ENCODE measurements at places on chromosomes 6 and 20. TPM values are rescaled to one million over a fixed set of nuclear protein-coding genes. Genes with fewer than 3 reads are reported as not detected.

WFDC5 gene
- not detected for total RNA-seq

IL17A gene
- not detected for total RNA-seq

CST4 gene
- not detected for total RNA-seq

BYSL gene
- 39.7 TPM for total RNA-seq

NHLRC1 gene
- total RNA-seq, result 1.2 TPM

OPN5 gene
- total RNA-seq, result not detected

EPPIN gene
- total RNA-seq, result not detected

CST5 gene
- total RNA-seq, result not detected

POM121L2 gene
- not detected for total RNA-seq
